Sigmoid colon (tissue), 7 donors: ENCODE measurements at places on chromosomes 11 and 22.

- DNase-seq, result peak; percentile 91
Observed at GRCh38 chr11:35943713-35944502, at the start of gene LDLRAD3. LDLRAD3 (plus strand) TSS chr11:35944062; CDS start chr11:35944099, 37 bp downstream.

- no peak for DNase-seq
Observed at GRCh38 chr11:34707462-34707840, 86.6 kb downstream of the EHF start.

GRCh38 chr11:84290647-84291046 lies 1004.5 kb upstream of the CCDC90B start:
- DNase-seq, result no peak

DNA sequence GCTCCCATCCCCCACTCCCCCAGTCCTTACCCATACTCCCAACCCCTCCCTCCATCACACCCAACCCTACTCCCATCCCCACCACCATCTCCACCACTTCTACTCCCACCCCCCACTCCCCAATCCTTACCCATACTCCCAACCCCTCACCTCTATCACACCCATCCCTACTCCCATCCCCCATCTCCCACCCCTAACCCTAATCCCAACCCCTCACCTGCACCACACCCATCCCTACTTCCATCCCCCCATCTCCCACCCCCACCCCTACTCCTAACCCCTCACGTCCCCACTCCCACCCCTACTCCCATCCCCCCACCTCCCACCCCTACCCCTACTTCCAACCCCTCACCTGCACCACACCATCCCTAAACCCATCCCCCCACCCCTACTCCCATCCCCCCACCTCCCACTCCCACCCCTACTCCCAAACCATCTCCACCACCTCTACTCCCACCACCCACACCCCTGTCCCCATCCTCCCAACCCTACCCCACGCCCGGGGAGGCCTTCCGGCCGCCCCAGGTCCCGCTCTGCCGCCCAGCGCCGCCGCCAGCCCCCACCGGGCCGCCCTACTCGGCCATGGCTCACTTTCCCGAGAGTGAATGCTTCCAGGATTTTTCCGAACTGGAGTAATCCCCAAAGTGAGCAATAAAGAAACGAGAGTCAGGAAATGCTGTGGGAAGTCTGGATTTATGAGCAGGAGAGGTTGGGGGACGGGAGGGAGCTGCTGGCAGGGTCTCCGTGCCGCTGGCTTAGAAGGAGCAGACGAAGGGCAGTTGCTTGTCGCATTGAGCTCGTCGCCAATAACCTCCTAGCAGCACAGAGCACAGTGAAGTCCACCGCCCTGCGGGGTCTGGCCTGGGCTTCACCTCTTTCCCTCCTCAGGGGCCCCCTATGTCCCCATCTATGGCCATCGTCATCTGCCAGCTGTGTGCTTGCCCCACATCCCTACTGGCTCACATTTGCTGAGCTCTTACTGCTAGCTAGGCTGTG lies 4.6 kb downstream of the PRG3 start:
- no peak for DNase-seq

DNA sequence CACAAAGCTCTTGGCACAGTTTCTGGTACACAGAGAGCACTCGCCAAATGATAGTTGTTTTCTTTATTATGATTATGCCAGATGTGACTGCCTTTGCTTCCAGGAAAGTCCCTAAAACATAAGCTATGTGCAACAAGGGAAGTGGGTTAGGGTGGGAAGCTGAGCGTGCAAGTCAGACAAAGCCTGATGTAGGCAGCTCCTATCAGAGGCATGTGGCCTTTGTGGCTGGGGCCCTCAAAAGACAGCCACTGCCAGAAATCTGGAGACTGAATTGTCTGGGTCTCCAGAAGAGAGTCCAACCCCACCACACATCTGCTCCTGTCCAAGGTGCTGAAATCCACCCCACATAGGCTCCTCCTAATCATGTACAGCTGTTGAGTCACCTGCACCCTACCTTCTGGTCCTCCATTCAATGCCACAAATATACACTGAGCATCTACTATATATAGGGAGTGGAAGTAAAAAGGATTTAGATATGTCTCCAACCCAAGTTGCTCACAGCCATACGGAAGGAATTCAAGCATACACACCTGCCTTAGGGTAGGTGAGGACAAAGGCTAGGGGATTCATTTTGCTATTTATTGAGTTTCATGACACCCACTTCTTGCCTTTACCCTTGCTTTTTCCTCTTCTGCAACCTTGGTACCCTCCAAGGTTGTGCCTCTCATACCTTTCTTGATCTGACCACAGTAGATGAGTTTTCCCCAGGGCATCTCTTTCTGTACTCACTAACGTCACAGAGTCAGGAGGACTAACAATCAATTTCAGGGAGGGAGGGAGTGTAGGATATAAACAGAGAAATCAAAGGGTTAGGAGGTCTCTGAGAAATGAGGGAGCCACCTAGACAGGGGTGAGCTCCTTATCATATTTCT lies 12.4 kb downstream of the SEC14L3 start:
- DNase-seq, result no peak

- DNase-seq, result peak; percentile 53
Observed at GRCh38 chr11:64752175-64752970, 7.4 kb downstream of the PYGM start.

DNA sequence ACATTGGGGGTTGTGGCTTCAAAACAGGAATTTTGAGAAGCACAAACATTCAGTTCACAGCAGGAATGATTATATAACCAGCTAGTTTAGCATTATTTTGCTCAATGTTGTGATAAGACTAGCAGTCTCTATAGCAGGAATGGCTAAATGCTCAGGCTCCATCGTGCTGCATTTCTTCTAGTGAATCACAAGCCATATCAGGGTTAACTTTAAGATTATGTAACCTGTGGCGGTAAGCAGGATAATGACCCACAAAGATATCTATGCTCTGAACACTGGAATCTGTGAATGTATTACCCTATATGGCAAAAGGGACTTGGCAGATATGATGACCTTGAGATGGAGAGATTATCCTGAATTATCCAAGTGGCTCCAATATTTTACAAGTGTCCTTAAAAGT lies 14.8 kb downstream of the FSHB start:
- DNase-seq, result no peak

- DNase-seq, result no peak
Observed at GRCh38 chr11:69866648-69867047, 47.4 kb upstream of the FGF3 start.

GRCh38 chr11:19183646-19184045 lies 18.1 kb downstream of the CSRP3 start:
- no peak for DNase-seq

- DNase-seq, result no peak
Observed at GRCh38 chr11:128985880-128986279, 43.2 kb upstream of the TP53AIP1 start.

GRCh38 chr11:79159657-79160450 lies 281.0 kb downstream of the TENM4 start:
- DNase-seq, result no peak

GRCh38 chr11:94196363-94196762 lies 67.7 kb downstream of the PANX1 start:
- DNase-seq, result no peak

DNA sequence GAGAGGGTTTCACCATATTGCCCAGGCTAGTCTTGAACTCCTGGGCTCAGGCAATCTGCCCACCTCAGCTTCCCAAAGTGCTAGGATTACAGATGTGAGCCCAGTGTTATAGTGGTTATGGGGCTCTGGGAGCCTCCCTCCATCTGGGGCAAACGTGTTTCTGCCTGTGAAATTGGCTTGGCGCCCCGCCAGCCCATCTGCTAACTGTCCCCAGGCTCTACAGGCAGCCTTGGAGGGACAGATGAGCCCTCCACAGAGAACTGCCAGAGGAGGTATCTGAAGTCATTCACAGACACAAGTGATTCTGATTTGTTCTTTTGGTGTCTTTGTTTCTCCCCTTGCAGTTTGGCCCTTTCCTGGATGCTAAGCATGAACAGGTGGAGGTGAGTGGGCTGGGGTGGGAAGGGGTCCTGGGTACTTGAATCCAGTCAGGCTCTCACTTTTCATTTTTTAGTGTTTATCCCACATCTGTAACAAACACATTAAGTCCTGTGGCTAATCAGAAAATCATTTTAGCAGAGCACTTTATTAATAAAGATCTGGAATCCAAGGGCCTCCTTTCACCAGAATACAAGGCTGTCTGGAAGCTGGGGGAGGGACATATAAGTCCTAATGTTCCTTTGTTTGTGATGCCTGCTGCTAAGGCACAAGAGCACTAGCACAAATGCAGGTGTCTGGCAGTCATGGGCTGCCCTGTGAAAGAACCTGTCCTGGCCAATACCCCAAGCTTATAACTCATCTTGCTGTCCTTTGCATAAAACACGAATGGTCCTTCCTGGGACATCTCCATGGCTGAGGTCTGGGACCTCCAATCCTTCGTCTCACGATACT lies 25.7 kb upstream of the CDC42EP2 start:
- peak; percentile 76 for DNase-seq

DNA sequence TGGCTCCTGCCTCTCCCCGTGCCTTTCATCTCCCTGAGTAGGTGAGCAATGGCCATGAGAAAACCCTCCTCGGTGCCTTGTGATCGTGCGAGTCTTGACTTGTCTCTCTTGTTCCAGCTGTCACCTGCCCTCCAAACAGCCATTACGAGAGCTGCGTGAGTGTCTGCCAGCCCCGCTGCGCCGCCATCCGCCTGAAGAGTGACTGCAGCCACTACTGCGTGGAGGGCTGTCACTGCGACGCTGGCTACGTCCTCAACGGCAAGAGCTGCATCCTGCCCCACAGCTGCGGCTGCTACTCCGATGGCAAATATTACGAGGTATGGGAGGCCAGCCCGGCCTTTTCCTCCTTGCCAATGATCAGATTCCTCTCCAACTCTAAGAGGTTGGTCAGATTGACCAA lies 51.7 kb downstream of the TECTA start:
- DNase-seq, result no peak

GRCh38 chr11:121291896-121292494 lies 576 bp upstream of the SC5D start:
- DNase-seq, result no peak

GRCh38 chr11:124801014-124801413 lies 808 bp upstream of the MSANTD2 start:
- no peak for DNase-seq

DNA sequence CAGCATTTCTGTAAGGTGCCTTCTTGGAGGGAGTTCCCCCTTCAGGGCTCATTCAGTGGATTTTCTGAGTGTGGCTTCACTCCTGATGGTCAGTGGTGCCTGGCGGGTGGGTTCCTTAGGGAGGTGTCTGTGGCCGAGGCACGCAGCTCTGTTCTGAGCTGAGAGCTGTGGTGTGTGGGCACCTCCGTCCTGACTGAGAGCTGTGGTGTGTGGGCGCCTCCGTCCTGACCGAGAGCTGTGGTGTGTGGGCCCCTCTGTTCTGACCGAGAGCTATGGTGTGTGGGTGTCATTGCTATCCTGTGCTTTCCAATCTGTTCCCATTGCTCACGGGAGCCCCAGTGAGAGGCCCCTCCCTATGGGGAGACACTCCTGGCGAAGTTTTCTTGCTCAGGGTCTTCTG lies 39.8 kb downstream of the MUC6 start:
- DNase-seq, result no peak

DNA sequence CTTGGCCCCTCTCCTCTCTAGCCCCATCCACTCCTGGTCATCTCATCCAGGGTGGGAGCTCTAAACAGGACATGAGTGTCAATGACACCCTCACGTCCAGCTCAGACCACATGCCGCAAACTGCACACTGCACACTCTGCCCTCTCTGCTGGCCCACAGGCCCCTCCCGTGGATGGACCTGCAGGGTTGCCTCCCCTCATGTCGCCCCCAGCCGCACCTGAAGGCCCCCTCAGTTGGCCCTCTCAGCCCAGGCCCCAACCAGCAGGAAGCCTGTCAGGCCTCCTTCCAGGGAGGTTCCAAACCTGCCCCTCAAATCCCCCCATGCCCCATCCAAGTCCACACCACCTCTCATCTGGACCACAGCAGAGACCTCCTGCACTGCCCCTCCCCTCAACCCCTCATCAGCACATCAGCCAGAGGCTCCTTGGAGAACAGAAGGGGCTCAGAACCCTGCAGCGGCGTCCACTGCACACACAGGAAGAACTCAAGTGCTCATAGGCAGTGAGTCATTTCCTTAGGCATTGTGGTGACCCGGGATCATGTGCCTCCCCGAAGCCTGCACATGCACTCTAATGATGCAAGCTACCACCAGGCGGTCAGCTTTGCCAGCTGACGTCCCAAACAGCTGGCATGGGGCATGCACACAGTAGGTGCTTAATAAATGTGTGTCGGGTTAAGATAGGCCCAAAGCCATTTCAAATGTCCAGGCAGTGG lies 12.9 kb upstream of the CDKN1C start:
- DNase-seq, result peak; percentile 83

- no peak for DNase-seq
Observed at GRCh38 chr11:1020211-1020905, 16.2 kb downstream of the MUC6 start.

- no peak for DNase-seq
Observed at GRCh38 chr22:36773935-36774334, 2.0 kb downstream of the IFT27 start.

- no peak for DNase-seq
Observed at GRCh38 chr11:1667121-1667850, 29.7 kb upstream of the KRTAP5-6 start.

DNA sequence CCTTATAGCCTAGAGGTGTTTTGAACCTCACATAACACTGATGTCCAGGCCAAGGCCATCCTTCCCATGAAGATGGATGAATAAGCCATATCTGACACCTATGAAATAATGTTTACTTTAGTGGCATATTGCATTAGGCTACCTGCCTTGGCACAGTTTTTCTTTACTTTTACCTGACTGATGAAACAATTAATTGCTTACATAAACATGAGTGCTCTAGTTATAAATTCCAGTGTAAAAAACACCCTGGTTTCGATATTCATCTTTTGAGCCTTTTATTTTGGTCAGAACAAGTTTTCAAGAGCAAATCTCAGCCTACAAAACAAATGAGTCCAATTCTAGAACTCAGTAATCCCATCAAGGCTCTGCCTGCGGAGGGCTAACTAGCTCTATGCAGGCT lies 7.0 kb upstream of the HBE1 start:
- DNase-seq, result no peak

- no peak for DNase-seq
Observed at GRCh38 chr11:64513523-64513922, 77.5 kb upstream of the SLC22A12 start.

- DNase-seq, result no peak
Observed at GRCh38 chr11:117986981-117987574, 884 bp downstream of the IL10RA start.

GRCh38 chr22:48180631-48181030 lies 1418.2 kb downstream of the TBC1D22A start:
- DNase-seq, result no peak

DNA sequence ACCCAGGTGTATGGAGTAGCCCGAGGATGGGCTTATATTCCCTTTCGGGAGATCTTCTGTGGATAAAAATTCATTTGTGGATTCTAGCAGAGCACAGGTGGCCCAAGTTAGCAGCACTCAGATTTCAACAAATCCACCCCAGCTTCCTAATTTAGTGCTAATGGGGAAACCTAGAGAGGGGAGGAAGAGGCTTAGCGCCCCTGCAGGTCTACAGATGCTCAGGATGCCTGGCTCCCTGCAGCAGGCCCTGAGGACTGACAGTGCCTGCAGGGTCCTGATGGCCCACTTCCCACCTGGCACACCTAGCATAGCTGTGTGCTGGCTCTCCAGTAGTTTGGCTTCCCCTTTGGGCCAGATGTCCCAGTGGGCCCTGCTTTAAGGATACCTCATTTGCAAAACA lies 6.5 kb downstream of the DGAT2 start:
- peak; percentile 32 for DNase-seq

GRCh38 chr11:78268591-78269410 lies 80.1 kb downstream of the USP35 start:
- peak; percentile 73 for DNase-seq
